NCI-H2107 (cell line): ENCODE measurements at places on chromosomes 11 and 22.

- no peak for DNase-seq
Measured at GRCh38 chr11:46363455-46364005, 16.3 kb downstream of the DGKZ start.

GRCh38 chr22:43923191-43923590 is 414 bp upstream of the PNPLA3 start:
- no peak for DNase-seq

DNA sequence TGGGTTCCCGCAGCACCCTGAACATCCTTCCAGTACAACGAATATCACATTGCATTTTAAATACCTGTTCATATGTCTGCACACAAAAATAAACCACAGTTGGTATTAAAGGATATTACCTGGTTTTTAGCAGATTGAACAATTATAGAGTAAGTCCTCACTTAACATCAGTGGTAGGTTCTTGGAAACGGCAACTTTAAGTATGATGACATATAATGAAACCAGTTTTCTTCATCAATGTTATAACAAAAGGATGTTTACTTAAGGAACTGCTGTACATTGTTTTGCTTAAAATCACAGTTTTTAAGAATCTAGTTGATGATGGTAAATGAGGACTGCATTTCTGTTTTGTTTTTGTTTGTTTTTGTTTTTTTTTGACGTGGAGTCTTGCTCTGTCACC is 28.0 kb downstream of the TRIM66 start:
- DNase-seq = no peak

DNA sequence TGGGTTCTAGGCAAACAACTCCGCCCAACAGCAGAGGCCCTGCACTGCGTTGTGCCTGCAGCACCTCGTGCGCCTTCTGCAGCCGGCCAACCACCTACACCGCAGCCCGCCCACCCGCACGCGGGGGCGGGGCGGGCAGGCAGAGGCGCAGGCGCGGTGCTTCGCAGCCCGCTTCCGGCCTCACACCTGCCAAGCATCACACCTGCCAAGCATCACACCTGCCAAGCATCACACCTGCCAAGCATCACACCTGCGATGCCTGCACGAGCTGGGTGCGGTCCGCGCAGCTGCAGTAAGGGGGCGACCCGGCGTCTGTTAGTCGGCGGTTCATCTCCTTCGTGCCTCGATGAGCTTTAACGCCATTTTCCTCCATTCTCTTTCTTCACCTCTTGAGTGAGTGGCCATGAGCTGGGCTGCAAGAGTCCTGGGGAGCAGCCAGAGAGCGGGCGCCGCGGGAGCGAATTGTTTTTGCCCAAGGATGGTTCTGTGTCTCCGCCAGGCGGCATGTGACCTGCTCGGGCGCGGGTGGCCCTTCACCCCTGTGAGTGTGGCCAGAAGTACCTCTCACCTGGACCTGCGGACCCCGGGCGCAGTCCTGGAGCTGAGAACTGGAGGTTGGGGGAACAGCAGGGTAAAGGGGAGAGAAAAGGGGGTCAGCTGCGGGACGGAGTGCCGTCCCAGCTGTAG is at the start of gene LDHAL6A:
Gene LDHAL6A (plus strand): TSS at position 171 of the 687 bp plus-strand sequence. CDS start 825 bp downstream, outside the sequence.
- no peak for DNase-seq

DNA sequence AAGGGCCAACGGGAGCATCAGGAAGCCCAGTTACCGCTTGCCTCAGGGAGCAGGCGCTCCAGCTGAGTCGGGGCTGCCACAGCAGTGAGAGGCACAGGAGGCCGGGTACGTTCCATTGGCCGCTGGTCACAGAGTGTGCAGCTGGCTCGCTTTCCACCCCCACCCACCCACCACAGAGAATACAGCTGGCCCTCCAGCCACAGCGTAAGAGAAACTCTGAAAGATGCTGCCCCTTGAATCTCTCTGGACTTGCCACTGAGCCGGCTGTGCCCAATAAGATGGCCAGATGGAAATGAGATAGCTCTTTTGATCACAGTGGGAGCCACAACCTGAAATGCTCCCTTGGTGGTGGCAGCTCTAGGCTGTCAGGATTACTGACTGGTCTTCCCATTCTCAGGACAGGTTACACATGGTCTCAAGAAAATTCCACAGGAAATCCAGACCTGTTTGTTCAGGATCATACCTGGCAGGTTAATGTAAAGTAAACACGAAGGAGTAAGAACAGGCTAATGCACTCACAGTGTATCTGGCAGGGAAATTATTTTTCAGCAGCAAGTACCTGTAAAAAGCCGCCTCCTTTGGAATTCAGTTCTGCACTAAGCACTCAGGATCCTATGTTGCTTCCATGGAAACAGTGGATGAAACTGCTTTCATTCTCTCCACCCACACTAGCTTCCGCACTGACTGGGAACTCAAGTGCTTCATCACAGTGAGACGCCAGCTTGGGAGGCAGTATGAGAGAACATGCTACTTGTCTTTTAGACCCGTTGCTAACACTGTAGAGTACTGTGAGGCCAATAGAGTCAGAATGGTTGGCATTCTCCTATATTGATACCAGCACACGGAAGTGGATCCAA is 16.5 kb downstream of the SIAE start:
- DNase-seq = no peak
